ENCODE measurements at places on chromosomes 6 and 20.

GRCh38 chr6:144439016-144439415 is 153.9 kb downstream of the UTRN start:
- no peak for DNase-seq

DNA sequence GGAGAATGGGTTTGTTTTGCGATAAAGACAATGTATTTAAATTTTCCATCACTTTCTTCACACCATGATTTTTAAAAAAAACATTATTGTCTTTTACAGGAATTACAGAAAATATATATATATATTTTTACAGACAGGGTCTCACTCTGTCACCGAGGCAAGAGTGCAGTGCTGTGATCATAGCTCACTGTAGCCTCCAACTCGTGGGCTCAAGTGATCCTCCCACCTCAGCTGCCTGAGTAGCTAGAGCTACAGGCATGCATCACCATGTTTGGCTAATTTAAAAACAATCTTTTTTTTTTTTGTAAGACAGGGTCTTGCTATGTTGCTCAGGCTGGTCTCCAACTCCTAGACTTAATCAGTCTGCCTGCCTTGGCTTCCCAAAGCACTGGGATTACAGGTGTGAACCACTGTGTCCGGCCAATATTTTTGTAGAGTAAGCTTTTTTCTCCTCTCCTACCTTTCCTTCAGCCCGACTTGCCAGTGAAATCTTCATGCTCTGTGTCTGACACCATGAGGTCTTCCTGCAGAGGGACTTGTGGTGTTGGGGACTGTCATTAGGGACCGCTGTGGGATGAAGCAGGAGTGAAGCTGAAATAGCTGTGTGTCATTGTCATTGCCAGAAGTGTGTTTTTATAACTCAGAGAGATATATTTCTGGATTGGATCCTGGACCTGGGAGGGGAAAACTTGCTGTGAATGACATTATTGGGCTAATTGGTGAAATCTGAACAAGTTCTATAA is 13.2 kb downstream of the DSP start:
- no peak for DNase-seq

- DNase-seq: no peak
Measured at GRCh38 chr6:157602521-157603295, 220.3 kb upstream of the SNX9 start.

DNA sequence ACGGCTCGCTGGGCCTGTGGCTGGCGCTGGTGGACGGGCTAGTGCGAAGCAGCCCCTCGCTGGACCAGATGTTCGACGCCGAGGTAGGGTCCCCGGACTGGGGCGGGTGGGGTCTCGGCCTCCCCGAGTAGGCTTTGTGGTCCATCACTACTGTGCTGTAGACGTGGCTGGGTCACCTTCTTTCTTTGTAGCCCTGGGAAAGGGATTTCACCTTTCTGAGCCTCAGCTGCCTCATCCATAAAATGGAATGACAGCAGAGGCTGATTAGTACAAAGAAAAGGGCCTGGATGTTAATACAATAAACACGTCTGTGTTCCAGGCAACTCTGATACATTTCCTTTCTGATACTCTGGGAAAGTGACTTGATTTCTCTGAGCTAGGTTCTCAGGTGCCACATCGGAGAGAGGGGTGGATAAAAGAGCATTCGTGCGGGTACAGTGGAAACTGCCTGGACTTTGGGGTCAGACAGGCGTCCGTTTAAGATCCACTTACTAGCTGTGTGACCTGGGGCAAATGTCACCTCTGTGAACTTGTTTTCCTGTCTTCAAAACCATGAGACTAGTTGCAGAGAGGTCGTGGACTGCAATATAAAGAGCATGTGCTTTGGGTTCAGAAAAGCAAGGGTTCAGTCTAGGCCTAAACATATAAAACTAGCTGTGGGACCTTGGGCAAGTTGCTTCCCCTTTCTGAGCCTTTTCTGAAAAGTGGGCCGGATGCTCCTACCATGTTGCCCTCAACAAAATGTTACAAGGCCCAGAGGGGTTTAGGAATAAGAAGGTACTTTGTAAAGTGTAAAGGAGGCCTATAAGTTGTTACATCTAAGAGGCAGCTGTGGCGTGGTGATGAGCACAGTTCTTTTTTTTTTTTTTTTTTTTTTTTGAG is 896 bp downstream of the SYS1 start:
- DNase-seq: no peak

- DNase-seq: no peak
Measured at GRCh38 chr20:50369225-50370035, 140.8 kb upstream of the PTPN1 start.

DNA sequence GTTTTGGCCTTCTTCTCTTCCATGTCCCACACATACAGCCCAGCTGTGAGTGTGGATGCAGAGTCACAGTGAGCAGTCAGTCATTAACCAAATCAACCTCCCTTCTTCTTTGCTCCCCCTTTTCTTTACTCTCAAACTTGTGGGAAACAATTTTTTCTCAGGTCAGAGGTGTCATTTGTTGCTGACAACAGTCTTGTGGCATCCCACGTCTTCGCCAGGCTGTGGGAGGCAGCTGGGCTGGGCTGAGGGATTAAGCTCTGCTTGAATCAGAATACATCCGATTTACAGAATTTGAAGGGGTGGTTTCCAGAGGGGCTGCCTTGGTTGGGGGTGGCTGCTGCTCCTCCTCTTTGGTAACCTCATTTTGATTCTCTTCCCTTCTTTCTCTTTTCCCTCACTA is 40.5 kb downstream of the SCGN start:
- no peak for DNase-seq

GRCh38 chr6:156883497-156884252 is 106.5 kb downstream of the ARID1B start:
- DNase-seq: peak; percentile 66

- no peak for DNase-seq
Measured at GRCh38 chr20:53712212-53712977, 118.8 kb upstream of the ZNF217 start.

DNA sequence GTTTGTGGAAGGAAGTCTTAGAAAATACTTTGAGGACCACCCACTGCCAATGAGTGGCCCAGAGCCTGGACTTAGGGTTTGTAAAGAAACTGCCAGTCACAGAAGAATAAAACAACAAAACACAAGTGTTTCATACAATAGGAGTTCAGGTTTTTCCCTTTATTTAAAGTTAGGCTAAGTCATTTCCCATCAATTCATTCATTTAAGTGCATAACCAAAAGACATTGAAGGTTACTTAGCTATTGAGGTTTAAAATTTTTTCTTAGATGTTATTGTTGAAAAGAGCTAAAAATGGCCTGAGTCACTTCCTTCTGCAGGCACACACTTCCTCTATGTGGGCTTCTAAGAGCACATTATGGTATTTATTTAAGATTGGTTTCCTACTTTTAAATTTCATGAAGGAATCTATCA is 54.2 kb downstream of the ARMC2 start:
- no peak for DNase-seq

DNA sequence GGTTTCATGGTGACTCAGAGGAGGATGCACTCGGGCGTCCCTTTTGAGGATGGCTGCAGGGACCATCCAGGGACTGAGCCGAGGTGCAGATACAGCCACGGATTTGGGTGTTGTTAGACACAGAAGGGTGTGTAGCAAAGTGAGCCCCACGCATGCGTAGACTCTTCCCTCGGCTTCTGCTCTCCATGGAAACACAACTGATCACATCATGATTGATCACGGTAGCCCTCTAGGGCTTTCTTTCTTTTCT is 606 bp upstream of the ULBP1 start:
- DNase-seq: peak; percentile 37

DNA sequence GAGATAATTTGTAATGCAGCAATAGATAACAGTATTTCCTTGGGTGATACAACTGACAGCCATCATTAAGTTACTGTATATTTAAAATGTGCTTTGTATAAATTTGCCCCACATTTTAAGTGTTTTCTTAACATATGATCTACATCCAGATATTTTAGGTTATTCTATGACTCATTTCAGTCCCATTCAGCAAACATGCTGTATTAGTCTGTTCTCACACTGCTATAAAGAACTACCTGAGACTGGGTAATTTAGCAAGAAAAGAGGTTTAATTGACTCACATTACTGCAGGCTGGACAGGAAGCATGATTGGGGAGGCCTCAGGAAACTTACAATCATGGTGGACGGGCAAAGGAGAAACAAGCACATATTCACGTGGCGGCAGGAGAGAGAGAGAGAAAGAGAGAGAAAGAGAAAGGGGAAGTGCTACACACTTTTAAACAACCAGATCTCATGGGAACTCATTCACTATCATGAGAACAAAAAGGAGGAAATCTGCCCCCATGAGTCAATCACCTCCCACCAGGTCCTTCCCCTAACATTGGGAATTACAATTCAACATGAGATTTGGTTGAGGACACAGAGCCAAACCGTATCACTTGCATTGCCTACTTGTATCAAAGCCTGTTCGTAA is 9.6 kb upstream of the CHD6 start:
- no peak for DNase-seq

- DNase-seq: no peak
Measured at GRCh38 chr6:111862741-111863140, 10.5 kb downstream of the FYN start.

DNA sequence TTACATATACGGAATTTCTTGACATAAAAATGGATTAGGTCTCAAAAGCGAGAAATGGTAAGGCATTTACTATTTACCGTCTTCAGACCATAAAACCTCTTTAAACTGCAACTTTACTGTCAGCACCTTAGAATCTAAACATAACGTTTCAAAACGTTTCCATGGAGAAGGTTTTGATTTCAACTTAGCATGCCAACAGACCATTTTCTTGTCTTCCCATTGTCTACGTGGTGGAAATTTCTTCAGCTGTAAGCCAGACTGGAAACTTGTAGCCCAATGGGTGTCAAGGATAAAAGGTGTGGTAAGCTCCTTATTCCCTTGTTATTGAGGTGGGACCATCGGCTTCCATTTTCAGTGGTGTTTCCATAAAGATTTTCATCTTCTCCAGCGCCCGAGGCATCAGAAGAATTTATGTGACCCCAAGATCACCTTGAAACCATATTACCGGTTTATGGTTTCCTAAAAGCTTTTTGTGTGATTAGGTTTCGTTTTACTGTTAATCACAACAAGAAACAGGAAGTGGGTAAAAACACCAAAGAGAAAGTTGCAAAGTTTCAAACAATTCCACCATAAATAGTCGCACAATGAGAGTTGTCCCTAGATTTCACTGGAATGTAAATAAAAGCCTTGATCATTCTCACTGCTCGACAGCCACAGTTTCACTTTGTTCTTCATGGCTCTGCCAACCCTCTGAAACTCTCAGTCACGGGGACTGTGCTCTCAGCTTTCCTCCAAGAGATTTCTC is 63.0 kb upstream of the CD2AP start:
- DNase-seq: peak; percentile 23

DNA sequence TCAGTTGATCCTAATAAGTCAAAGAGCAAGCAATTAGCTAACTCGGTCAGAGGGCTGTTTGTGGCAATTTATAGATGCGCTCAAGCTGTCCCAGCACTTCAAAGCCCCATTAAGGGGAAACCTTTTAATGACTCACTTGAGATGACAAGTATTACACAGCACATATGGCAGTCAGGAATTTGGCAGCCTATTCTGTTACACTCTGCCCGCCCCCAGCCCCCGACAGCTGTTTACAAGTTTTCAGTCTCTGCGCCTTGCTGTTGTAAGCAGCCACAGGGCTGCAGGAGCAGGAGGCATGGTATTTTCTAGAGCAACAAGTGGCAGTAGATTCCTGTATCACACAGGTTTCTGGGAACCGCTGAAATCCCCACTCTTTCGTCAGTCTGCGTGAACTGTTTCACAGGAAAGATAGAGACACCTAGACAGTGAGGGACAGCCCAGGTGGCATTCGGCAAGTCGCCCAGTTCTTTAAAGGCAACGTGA is 263.0 kb downstream of the FOXC1 start:
- DNase-seq: peak; percentile 29

DNA sequence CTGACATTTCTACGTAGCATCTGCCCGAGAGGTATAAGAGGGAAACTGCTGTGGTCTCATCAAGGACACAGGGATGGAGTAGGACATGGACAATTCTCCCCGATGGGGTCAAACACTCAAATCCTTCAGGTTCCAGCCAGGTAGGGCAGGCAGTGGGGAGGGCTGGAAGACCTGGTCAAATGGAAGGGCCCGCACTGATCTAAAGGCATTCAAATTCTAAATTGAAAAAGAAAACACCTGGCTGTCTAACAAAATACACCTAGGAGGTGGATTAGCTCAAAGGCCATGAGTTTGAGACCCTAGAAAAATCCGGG is 8.2 kb downstream of the DUSP15 start:
- DNase-seq: no peak

- peak; percentile 58 for DNase-seq
Measured at GRCh38 chr20:44074252-44075151, 112.5 kb downstream of the JPH2 start.

DNA sequence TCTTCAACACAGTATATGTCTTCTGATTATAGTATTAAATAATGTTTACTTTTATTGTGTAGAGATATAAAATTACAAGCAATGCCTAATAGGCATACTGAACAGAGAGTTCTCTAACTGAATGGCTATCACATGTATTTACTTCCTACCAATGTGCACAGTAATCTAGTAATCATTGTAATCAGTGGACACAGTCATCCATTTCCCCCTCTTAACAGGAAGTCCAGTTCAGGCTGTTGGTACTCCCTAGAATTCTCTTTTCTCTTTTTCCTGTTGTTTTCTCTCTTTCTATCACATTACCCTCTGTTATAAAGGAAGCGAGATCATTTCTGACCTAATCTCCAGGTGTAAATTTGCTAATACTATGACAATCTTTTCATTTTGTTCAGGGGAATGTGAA is 172.5 kb downstream of the HTR1B start:
- DNase-seq: peak; percentile 9

DNA sequence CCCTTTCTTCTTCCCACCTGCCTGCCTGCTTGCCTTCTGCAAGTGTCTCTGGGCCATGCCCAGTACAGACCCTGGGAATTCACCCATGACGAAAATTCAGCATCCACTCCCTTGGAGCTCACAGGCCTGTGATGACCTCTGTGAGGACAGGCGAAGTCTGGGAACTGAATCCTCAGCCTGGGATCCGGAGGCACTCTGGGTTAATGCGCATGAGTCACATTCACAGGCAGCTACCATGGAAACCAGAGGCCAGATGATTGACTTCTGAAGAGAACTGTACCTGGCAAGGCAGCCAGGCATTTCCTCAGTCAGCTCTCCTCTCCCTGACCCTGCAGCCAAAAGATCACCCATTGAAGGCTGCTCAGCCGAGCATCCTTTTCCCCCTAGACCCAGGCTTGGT is 41.0 kb downstream of the SLC9A8 start:
- peak; percentile 86 for DNase-seq

- DNase-seq: no peak
Measured at GRCh38 chr20:44701118-44701857, 13.9 kb upstream of the CCN5 start.

DNA sequence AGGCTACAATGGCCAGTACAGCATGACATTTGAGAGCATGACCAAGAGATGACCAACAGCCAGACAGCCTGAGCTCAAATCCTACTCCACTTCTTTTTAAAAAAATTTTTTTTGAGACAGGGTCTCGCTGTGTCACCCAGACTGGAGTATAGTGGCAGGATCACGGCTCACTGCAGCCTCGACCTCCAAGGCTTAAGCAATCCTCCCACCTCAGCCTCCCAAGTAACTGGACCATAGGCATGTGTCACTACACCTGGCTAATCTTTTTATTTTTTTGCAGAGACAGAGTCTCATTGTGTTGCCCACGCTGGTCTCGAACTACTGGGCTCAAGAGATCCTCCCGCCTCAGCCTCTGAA is 42.9 kb downstream of the NOL4L start:
- no peak for DNase-seq

All from epithelial cell of esophagus (primary cell).